Activated naive CD4-positive, alpha-beta T cell treated with Interleukin-2 at 50 U/mL for 16 hours (primary cell): ENCODE measurements at places on chromosomes 11 and 22.

GRCh38 chr11:34959770-34960169, 43.4 kb downstream of the PDHX start:
- DNase-seq, result no peak

DNA sequence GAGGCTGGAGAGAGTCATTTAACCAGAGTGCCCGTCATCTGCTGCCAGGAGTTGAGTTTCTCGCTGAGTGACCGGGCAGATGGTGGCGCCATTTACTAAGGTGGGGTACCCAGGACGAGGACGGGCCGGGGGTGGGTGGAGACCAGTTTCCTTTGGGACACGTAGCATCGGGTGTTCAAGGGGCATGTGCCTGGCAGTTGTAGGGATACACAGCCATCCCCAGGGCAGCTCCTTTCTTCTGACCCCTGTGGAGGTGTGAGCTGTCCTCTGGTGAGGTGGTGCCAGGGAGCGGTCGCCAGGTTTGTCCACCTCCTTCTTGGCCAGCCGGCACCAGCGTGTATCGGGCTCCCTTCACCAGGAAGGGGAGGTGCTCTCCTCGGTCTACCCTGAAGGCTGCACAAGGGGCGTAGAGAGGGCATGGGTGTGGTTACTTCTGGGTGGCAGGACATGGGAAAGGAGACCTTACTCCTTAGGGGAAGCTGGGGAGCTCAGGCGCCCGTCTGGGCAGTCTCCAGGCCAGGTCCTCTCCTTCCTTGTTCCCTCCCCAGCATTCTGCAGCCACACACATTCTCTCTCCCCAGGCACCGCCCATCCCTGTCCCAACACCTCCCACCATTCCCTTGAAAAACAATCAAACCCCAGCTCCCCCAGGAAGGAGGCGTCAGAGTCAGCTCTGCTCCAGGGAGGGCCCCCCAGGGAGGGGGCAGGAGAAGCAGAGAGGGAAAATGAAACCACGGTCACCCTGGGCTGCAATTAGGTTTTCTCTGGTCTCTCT, 10.3 kb upstream of the MB start:
- DNase-seq, result peak; percentile 62

GRCh38 chr22:37804881-37805809, 2.6 kb upstream of the GCAT start:
- peak; percentile 77 for DNase-seq

DNA sequence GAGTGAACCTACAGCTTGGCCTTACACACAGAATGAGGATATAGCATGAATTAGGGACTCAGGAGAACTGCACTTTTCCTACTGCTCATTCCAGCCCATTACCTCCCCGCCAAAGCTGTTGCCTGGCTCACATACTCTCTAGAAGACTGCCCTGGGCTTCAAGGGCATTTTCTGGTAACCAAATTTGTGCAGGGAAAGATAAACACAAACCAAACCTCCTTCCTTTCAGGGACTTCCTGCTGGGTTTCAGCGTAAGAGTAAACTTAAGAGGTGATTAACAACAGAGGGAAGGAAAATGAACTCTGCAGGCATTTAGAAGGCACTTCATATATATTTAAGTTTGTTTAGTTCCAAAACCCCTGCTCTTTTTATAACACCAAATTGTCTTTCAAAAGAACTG, 194.9 kb downstream of the SWAP70 start:
- no peak for DNase-seq

- DNase-seq, result no peak
Measured at GRCh38 chr22:36398601-36399471, 11.1 kb upstream of the MYH9 start.

GRCh38 chr11:120925944-120926343, 98.0 kb upstream of the TBCEL start:
- DNase-seq, result no peak

- no peak for DNase-seq
Measured at GRCh38 chr22:19772673-19773469, 12.3 kb downstream of the TBX1 start.

GRCh38 chr11:120343429-120343828, 7.2 kb downstream of the ARHGEF12 start:
- DNase-seq, result no peak

DNA sequence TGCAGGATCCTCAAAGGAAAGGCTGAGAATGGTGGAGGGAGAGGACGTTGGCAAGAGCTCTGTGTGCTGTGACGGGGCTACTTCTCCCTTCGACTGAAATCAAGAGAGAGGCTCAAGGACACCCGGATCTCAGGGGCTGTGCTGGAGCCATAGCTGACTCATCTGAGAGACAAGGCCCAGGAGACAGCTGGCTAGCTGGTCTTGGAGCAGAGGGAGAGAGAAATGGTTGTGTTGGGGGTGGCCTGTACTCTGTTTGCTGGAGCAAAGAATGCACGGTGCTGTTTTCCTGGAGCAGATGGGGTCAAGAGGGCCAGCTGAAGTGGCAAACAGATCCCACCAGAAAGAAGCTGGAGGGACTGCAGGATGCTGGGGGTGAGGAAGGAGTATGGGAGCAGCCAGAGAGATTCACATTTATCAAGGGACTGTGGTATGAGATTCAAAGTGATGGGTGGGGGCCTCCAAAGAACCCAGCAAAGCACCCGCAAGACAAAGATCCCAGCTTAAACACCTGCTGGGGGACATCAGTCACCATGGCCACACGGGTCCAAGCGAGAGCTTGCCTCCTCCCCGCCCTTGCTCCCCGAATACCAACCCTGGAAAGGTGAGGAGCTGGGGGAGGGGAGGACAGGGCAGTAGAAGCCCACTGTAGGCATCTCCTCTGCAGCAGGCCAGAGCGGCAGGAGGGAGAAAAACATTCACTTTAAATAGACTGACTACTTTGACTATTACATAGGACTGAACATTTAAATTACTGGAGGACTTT, 40.8 kb downstream of the MAP6 start:
- no peak for DNase-seq

GRCh38 chr11:128496692-128497060, 90.7 kb downstream of the ETS1 start:
- DNase-seq, result no peak

DNA sequence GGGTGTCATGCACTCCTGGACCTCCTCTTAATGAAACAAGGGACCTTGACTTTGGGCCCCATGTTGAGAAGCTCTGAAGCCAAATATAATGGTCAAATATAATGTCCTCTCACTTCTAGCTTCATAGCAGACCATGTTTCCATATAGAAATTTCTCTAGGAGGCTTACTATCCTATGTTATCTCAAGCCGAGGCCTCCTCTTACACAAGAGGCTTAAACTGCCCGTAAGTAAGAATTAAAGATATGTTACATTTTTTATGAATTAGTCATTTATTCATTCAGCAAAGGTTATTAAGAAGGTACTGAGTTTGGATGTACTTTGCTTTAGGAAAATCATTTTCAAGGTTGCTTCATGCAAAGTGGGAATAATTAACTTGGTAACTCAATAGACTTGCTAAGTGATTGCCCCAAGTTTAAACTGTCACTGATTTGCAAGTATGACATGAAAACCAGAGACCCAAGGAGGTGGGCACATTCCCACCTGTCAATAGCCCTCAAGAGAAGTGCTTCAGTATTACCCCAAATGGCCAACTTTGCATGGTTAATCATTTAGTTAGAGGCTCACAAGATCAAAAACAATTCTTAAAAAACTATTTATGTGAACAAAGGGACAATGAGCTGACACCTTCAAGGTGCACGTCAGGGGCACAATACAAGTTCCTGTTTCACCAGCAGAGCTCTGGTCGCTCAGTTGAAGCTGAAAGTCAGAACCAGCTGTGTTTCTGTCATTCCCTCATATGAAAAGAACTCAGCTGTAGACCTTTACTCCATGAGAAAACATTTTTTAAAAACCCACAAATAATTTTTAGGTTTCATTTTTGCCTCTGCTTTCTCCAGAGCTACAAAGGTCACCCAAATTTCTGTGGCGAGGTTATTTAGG, 20.9 kb downstream of the BDNF start:
- no peak for DNase-seq

DNA sequence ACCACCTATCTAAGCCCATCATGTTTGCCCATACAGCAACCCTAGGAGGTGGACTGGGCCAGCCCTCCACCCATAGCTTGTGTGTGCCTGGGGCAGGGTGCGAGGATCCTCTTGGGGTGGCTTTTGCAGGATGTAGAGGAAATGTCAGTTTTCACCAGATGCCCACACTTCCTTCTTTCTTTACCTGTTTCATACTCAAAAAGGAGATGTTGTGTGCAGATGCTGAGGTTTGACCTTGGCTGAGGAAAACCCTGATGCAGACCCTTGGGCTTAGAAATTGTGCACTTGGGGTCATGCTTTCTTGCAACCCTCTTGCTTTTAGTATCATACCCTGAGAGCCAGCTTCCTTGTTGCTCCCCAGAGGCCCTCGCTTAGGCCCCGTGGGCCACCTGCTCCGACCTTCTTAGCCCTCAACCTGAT, 2.2 kb downstream of the HTR3A start:
- no peak for DNase-seq

DNA sequence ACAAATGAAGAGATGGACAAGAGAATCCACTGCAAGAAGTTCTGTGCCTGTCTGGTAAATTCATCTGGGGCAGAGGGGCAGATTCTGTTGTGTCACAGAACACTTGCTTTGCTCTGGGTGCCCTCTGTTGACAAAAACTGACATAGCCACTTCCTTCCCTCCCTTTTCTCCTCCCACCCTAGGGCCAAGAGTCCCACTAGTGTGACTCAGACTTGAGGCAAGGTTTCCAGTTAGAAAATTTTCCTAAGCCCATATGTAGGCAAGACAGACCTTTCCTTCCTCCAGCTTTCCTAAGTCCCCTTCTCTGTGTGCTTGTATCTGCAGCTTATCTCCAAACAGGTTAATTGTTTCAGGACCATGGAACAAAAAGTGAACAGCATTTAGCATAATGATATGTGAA, 106.8 kb downstream of the RBFOX2 start:
- DNase-seq, result peak; percentile 23

GRCh38 chr11:76640501-76640900, 30.0 kb downstream of the LRRC32 start:
- no peak for DNase-seq

DNA sequence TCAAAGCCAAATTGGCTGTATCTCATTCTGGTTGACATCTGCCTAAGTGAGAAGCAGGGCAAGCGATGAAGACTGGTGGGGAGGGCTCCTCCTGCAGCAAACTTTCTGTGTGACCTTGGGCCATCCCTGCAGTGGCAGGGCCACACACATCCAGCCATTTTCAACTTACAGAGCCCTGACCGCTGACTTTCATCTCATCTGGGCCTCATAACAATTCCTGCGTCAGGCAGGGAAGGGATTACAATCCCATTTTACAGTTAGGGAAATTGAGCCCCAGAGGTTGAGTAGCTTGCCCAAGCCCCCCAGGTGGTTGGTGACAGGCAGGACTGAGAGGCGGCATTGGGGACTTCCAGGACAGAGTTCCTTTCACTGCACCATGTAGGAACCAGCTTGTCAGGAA, 21.9 kb downstream of the TPBGL start:
- DNase-seq, result no peak

DNA sequence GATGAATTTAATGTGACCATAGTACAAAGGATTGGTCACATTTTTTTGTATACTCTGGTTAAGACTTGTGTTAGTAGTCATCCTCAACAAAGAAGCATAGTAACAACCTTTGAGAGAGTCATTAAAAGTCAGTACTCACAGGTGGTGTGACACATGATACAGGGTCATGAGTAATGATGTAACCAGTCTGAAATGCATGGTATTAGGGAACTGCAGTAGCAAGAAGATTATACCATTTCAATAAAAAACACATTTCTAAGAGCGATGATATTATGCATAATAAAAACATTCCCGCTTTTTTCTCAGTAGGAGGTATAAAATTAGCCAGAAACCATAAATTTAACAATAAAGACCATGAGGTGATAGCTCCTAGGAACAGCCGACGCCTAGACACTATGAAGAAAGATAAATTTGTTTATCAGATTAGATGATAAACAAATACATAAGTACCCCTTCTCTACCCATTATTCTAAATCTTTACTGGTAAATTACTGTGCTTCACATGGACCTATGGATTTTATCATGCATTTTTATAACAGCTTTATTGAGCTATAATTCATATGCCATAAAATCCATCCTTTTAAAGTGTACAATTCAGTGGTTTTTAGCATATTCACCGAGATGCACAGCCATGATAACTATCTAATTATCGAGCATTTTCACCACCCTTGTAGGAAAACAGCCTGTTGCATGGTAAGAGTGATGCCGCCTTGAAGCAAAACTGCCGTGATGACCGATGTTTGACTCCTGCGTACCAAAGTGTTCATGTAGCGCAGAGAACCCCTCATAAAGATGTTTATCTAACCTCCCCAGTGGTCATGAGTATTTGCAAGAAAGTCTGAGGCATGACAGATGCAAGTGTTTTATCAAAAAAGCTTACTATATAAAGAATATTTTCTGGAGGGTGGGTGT, 41.8 kb downstream of the TMPRSS5 start:
- no peak for DNase-seq

GRCh38 chr11:16361108-16361865, 4.9 kb upstream of the SOX6 start:
- DNase-seq, result no peak

DNA sequence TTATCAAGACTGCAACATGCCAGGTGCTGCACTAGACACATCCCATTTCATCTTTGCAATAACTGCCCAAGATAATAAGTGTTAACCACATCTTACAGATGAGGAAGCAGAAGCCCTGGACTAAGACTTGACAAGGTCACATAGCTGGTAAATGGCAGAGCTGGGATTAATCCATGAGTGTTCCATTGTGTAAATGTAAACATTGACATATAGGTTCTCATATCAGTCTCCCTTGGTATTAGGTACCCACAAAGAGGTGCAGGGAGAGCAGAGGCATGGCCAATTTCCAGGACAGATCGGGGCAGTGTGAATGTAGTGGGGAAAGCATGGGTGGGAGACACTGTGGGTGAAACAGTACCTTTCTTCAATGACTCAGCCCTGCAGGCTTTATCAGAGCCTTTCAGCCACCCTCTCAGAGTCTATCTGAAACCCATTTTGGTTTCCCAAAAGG, 17.9 kb downstream of the MICAL2 start:
- no peak for DNase-seq

- no peak for DNase-seq
Measured at GRCh38 chr22:21598302-21598701, 30.8 kb downstream of the UBE2L3 start.

GRCh38 chr11:134513585-134514120, 101.6 kb upstream of the B3GAT1 start:
- DNase-seq, result no peak

GRCh38 chr22:36818010-36818642, 1.3 kb upstream of the PVALB start:
- no peak for DNase-seq

DNA sequence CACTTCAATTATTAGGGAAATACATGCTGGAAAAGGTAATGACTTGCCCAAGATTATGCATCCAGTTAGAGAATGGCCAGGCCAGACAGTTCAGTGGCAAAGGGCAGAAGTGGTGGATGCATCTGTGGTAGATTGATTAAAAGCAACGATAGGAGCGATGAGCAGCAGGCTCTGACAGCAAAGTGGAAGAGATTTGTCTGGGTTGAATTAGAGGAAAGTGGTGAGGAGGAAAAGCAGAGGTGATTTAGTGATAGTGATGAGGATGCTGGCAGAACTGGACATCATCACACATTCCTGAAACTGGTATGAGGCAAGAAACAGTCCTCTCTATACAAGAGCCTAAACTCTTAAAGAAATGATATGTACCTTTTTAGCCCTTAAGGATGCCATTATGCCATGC, 12.5 kb downstream of the HSD17B12 start:
- DNase-seq, result no peak
